ENCODE measurements at places on chromosomes 1 and 21.

- peak; percentile 65 for DNase-seq
Measured at GRCh38 chr1:8962812-8963530, 17.3 kb downstream of the CA6 start.

- DNase-seq: no peak
Measured at GRCh38 chr1:201885531-201886075, 3.1 kb upstream of the SHISA4 start.

GRCh38 chr1:50105433-50105832 is 3.3 kb upstream of the ELAVL4 start:
- DNase-seq: no peak

GRCh38 chr1:200883118-200883517 is 10.3 kb downstream of the GPR25 start:
- no peak for DNase-seq

- no peak for DNase-seq
Measured at GRCh38 chr1:195965036-195965435, 643.2 kb downstream of the KCNT2 start.

DNA sequence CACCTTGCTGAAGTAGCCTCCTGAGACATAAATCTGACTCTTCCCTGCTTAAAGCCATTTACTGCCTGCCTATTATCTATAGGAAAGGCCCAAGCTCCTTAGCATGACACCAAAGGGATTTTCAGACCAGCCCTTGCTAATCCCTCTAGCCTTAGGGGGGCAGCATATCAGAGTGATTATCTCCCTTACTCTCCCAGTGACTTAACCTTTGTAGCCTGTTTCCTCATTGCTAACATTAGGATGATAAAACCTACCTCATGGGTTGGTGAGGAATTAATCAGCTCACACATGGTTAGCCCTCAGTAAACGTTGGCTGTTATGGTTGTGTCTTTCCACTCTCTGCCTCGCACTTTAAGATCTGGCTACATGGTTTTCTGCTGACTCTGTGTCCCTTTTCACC is 70.1 kb downstream of the ROR1 start:
- DNase-seq: no peak

DNA sequence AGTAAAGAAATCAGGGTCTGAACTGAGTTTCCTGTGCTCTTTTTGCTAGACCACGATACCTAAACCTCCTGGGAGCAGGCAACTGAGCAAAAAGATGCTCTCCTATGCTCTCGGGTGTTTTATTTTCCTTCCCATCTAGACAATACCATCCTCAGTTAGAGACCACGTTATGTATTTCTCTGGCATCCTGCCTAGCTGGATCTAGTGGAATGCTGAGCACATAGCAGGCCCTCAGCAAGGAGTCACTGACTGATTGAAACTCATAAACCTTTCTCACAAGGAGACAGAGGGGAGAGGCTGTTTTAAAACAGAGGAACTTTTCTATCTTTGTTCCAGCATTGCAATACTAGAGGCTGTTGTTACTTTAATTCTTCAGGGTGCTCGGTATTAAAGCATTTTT is 168.0 kb downstream of the CYYR1 start:
- no peak for DNase-seq

GRCh38 chr1:206651958-206652890 is 16.9 kb downstream of the DYRK3 start:
- DNase-seq: no peak

DNA sequence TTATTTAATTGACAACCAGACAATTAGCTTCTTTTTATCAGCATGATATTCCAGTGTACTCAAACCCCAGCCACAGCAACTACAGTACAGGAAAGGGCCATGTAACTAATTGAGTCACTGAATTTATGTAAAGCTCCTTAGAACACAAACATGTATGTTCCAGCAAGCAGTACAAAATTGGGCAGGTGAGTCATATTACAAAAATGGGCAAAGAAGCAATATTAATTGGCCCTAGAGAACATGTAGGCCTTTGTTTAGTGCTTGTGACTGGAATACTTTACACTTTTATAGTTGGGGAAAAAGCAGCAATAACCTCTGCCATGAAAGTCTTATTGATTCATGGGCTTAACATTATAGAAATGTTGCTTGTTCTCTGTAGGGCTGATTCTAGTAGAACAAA is 31.8 kb downstream of the CLEC20A start:
- no peak for DNase-seq

DNA sequence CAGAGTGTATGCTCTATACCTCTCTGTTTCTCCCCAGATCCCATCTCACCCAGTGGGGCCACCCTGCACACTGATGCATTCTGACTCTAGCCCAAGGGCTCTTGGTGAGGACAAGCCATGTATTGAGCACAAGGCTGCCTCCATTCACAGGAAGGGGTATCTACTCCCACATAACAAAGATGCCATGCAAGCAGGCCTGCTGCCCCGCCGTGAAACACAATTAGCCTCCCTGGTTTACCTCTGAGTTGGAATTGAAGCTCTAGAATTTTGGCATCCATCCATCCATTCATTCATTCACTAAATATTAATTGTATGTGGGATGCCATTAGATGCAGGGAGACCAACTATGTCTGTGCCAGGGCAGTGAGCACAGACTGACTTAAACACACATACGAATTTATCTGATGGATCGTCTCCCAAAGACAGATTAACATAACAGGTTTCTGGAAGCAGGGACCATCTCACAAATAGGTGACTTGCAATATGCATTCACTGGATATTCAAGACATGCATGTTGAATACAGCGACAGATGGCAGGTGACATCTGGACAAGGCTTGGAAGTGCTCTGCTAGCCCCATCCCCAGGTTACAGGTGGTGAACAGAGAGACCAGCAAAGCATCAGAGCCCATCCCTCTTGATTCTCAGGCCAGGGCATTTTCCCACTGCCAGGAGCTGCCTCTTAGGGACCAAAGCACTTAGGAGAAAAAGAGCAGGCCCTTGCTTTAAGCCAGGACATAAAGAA is 34.3 kb downstream of the TRABD2B start:
- no peak for DNase-seq

All from suppressor macrophage treated with lipopolysaccharide for 4 hours (primary cell).